ENCODE measurements at places on chromosomes 13 and 19. TPM values are rescaled to one million over a fixed set of nuclear protein-coding genes. Genes with fewer than 3 reads are reported as not detected.
A peak's percentile ranks its signal among the peaks of the same experiment; 100 is the strongest.

DNA sequence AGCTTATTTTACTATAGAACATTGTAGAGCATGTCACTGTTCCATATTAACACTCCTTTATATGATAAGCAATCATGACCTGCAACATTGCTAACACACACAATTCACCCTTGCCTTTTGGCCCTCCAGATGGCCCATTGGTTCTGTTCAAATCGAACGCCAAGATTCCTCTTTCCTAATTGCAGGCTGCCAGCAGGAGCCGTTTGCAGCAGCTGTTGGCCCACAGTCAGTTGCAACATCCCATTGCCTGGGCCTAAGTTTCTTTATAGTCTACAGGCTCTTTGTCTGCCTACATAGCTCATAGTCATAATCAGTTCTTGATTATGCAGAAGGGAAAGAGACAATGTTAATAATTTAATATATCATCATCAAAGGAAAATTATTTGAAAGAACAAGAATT is 37.6 kb downstream of the KCTD12 start:
- no peaks in the 10 kb centered on the region for H3K27me3 ChIP-seq
- no peak overlapping the region for H3K4me3 ChIP-seq
- H3K4me1 ChIP-seq = no peaks in the 10 kb centered on the region
- no peaks in the 10 kb centered on the region for H3K36me3 ChIP-seq

- no peak overlapping the region for H3K27ac ChIP-seq
- H3K4me3 ChIP-seq = no peak overlapping the region
- no peaks in the 10 kb centered on the region for H3K4me1 ChIP-seq
- H3K27me3 ChIP-seq = no peaks in the 10 kb centered on the region
Observed at GRCh38 chr13:33392794-33393405, 107.3 kb upstream of the STARD13 start.

- no peaks in the 10 kb centered on the region for H3K27me3 ChIP-seq
- H3K4me1 ChIP-seq = no peaks in the 10 kb centered on the region
- no peak for DNase-seq
- no peak overlapping the region for H3K27ac ChIP-seq
- H3K36me3 ChIP-seq = peaks cover 2% of the 10 kb centered on the region
Observed at GRCh38 chr13:42525035-42525504, 48.9 kb upstream of the TNFSF11 start.

- H3K27me3 ChIP-seq = peaks cover 54% of the 10 kb centered on the region
- H3K4me3 ChIP-seq = no peak overlapping the region
- no peaks in the 10 kb centered on the region for H3K4me1 ChIP-seq
Observed at GRCh38 chr13:52738719-52739467, 727 bp downstream of the CNMD start.

DNA sequence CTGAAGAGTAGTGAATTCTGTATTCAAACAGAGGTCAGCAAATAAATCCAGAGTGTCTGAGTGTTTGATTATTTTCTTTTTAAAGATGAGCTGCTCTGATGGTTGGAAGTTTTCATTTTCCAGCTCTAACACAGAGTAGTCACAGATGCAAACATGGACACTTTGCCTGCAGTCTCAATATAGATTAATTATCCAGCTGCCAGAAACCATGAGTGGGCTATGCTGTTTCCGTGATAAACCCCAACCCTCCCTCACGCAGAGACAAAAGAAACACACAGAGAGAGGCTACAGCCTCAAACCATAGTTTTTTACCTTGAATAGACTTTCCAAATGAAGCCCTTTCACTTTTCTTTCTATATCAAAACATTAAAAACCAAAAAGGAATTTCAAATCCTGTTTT is 884.7 kb downstream of the DIAPH3 start:
- H3K27ac ChIP-seq = no peak overlapping the region
- H3K36me3 ChIP-seq = no peaks in the 10 kb centered on the region
- H3K4me3 ChIP-seq = no peak overlapping the region
- no peaks in the 10 kb centered on the region for H3K27me3 ChIP-seq
- DNase-seq = no peak

DNA sequence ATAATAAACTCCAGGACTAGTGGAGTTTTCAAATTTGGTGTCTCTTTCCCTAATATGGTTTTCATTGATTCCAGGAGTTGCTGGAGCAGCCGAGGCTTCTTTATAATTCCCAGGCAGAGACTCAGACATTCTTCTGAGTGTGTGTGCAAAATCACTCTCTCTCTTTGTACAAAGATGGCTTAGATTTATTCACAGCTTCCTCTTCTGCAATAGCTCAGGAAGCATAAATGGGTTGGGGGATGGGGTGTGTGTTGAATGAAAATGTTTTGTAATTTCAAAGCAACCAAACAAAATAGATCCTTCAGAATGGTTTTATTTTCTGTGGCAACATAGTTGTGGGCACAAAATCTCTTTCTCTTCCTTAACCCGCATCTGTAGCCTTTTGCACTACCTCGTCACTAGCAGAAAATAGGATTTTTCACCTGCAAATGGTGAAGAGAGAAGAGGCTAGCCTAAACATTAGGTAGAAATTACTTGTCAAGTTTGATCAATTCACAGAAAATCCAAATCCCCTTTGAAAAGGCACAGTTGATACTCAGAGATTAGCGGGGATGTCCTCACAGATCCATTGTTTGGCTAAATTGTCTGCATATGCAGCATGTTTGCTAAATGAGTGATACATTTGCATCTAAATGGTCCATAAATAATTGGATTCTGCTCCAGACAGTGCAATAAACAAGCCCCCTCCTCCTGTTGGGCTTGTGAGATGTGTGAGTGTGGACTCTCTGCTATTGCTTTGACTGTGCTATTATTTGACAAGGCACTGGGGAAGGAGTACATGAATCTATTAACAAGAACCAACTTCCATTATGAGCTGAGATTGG is 66.7 kb downstream of the CBY2 start:
- H3K27me3 ChIP-seq = peaks cover 9% of the 10 kb centered on the region
- no peaks in the 10 kb centered on the region for H3K4me1 ChIP-seq
- no peak for DNase-seq
- H3K36me3 ChIP-seq = no peaks in the 10 kb centered on the region

DNA sequence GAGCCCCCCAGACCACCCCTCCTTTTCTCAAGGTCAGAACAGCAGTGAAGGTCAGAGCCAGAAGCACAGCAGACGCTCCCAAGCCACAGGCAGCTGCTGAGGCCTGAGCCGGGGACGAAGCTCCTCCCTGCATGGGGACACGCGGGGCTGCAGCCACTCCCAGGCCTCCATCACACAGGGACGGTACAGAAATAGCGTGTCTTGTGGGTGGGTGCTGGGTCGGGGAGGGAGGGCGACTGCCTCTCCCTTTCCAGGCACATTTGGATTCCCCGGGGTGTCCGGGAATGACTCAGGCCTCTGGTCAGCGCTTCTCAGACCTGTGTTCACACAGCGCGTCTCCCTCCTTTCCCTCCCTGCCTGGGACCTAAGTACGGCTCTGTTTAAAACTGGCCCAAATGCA is 33.2 kb downstream of the RASA3 start:
- H3K27ac ChIP-seq = no peak overlapping the region
- H3K4me1 ChIP-seq = peaks cover 22% of the 10 kb centered on the region
- no peak for DNase-seq
- peaks cover 19% of the 10 kb centered on the region for H3K36me3 ChIP-seq

GRCh38 chr19:31913103-31913661 is 432.2 kb upstream of the ZNF507 start:
- H3K27me3 ChIP-seq = no peaks in the 10 kb centered on the region
- H3K36me3 ChIP-seq = no peaks in the 10 kb centered on the region
- H3K4me3 ChIP-seq = no peak overlapping the region
- H3K27ac ChIP-seq = no peak overlapping the region
- DNase-seq = no peak

- DNase-seq = no peak
- peaks cover 13% of the 10 kb centered on the region for H3K36me3 ChIP-seq
- H3K27ac ChIP-seq = peak overlapping the region; percentile 60
- H3K4me3 ChIP-seq = no peak overlapping the region
- peaks cover 15% of the 10 kb centered on the region for H3K4me1 ChIP-seq
Observed at GRCh38 chr13:41588899-41589298, 131.5 kb downstream of the RGCC start.

DNA sequence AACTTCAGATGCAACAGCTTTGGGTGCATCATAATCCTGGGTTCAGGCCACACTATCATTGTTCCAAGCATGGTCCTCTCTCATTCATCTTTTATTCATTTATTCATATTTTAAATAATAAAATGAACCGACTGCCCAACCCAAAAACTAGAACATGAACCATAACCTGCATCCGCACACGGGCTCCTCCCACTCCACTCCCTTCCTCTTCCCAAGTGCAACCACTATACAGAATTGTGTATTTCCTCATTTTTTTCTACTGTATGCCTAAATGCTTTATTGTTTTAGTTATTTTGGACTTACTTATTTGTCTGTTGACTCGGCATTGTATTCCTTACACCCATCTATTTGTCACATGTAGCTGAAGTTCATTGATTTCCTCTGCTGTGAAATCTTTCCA is 30.7 kb upstream of the POMP start:
- H3K4me1 ChIP-seq = peaks cover 13% of the 10 kb centered on the region
- no peak for DNase-seq
- no peak overlapping the region for H3K4me3 ChIP-seq
- peaks cover 7% of the 10 kb centered on the region for H3K27me3 ChIP-seq
- H3K27ac ChIP-seq = no peak overlapping the region

DNA sequence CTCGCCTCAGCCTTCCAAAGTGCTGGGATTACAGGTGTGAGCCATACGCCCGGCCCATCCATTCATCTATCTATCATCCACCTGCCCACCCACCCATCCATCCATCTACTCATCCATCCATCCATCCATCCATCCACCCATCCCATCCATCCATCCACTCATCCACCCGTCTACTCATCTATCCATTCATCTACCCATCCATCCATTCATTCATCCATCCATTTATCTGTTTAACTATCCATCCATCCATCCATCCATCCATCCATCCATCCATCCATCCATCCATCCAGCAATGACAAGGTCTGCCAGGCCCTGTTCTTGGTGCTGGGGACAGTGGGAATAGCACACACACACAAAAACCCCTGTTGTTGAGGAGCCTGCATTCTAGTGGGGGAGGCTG is 4.5 kb downstream of the VAV1 start:
- peaks cover 42% of the 10 kb centered on the region for H3K36me3 ChIP-seq
- peak overlapping the region; percentile 54 for H3K27ac ChIP-seq
- H3K27me3 ChIP-seq = no peaks in the 10 kb centered on the region
- no peak for DNase-seq
- peaks cover 61% of the 10 kb centered on the region for H3K4me1 ChIP-seq

GRCh38 chr19:10946958-10947657 is 13.7 kb upstream of the SMARCA4 start:
- H3K4me1 ChIP-seq = peaks cover 6% of the 10 kb centered on the region
- no peak overlapping the region for H3K4me3 ChIP-seq
- H3K27ac ChIP-seq = no peak overlapping the region

CLDN10 gene
- not detected for total RNA-seq

WDR88 gene
- total RNA-seq = not detected

GZMM gene
- total RNA-seq = 52.7 TPM

NLRP4 gene
- not detected for total RNA-seq

TLE6 gene
- 0.83 TPM for total RNA-seq

PEAK3 gene
- total RNA-seq = 0.16 TPM

CEACAM19 gene
- 1.1 TPM for total RNA-seq

OVOL3 gene
- total RNA-seq = not detected

RXFP2 gene
- total RNA-seq = not detected

B3GNT3 gene
- total RNA-seq = not detected
